Endodermal cell (in vitro differentiated cells): ENCODE measurements at places on chromosomes 16 and 17.

GRCh38 chr17:7330638-7331015, 1.5 kb upstream of the NEURL4 start:
- no peak for DNase-seq

DNA sequence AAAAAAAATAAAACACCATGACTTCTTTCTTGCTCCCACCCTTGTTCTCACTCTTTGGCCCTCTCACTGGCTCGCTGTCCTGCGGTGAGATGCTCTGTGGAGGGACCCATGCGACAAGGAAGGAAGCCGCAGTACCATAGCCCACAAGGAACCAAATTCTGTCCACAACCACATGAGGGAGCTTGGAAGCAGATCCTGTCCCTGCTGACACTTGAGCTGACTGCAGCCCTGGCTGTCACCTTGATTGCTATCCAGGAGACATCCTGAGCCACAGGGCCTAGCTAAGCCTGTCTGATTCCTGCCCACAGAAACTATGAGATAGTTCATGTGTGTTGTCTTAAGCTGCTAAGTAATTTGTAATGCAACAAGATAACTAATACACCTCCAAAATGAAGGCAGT, 4.8 kb upstream of the MT2A start:
- DNase-seq: peak; percentile 87

- no peak for DNase-seq
These were observed 7.4 kb upstream of the MMP2 start for GRCh38 chr16:55471448-55472097.

- DNase-seq: peak; percentile 97
These were observed 43.4 kb upstream of the ICAM2 start for GRCh38 chr17:64063766-64064224.

DNA sequence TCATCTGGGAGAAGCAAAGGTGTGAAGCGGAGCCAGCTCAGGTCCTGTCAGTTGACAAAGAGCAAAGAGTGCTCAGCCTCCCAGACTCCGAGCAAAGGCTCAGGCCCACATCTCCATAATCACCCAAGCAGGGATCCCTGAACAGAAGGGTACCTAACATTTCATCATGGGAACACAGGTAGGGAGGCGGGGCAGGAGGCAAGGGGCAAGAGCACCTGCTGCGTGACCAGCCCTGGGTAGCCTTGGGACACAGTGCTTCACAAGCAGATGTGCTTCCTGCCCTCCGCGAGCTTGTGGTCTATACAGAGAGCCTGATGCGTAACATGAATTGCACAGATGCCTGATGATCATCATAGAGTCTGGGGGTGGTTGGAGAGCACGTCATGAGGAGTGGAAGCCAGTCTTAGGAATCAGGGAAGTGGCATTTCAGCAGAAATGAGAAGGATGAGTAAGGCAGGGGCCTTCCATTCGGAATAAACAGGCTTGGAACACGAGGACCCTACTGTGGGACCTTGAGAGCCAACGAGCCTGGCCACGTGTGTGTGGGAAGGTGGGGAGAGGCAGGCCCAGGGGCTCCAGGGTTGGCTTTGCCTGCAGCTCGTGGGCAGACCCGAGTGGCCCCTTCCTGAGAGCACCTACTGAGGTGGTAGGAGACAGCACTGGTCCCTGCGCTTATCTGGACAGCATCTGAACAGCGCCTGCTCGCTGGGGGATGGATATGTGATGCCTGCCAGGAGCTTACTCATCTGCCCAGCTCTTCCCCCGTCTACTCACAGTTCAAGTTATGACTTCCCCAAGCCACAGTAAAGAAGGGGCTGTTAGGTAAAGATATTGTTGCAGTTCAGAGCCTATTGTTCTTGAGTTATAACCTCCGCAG, 125.8 kb downstream of the CCDC182 start:
- no peak for DNase-seq

GRCh38 chr16:89716493-89716892, 4.2 kb downstream of the VPS9D1 start:
- no peak for DNase-seq

DNA sequence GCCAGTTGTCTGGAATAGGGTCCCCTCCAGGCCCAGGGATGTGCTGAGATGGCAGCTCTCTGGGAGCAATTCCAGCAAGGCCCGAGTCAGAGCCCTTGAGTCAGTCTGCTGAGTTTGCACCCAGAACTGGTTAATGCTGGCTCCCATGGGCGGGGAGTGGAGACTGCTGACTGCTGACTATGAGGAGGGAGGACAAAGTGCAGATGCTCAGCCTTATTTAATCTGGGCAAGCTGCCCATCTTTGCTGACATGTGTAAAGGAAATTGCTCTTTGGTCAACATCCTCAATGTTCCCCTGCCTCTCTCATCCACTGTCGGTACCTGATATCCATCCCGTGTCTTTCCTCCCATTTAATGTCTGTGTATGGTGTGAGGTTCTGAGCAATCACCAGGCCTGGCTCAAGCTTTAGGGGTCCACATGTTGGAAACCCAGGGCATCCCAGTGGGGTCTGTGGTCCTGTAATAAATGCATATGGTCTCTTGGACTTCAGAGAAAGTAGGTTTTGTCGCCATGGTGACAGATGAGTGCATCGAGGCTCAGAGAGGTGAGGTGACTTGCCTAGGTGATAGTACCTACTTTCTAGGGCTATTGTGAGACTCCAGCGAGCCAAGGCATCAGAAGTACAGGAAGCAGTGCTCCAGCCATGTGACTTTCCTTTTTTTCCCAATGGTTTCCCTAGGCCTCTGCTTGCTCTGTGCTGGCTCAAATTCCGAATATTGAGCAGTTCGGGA, 20.0 kb upstream of the RNF135 start:
- no peak for DNase-seq
